ENCODE measurements at places on chromosomes 2 and 18. TPM values are rescaled to one million over a fixed set of nuclear protein-coding genes. Genes with fewer than 3 reads are reported as not detected.

Gene PPP1R1C
- total RNA-seq = not detected

Gene DSG4
- total RNA-seq = not detected

Gene STPG4
- total RNA-seq = 0.19 TPM

Gene ANKRD30BL
- 0.20 TPM for total RNA-seq

Gene CLEC4F
- total RNA-seq = not detected

Gene BCL11A
- 0.64 TPM for total RNA-seq

Gene CHRND
- total RNA-seq = not detected

Gene OTOS
- not detected for total RNA-seq

Gene CRYBA2
- total RNA-seq = not detected

Gene EGR4
- total RNA-seq = not detected

Gene TAF4B
- 7.5 TPM for total RNA-seq

Gene DAPL1
- total RNA-seq = not detected

Gene CABYR
- 3.6 TPM for total RNA-seq

Gene CTDSP1
- total RNA-seq = 174 TPM

Gene COL4A4
- total RNA-seq = not detected

Gene CPLX4
- total RNA-seq = not detected

Gene SCN2A
- not detected for total RNA-seq

Gene MC5R
- total RNA-seq = 0.17 TPM

Gene HOXD12
- total RNA-seq = not detected

Gene IGFBP5
- total RNA-seq = 0.14 TPM

GRCh38 chr2:46026431-46026830 lies 270.8 kb upstream of the EPAS1 start:
- DNase-seq = no peak

- DNase-seq = no peak
Measured at GRCh38 chr2:102106133-102106556, 36.4 kb upstream of the IL1R1 start.

- no peak for DNase-seq
Measured at GRCh38 chr2:240970816-240971215, 27.6 kb upstream of the SNED1 start.

DNA sequence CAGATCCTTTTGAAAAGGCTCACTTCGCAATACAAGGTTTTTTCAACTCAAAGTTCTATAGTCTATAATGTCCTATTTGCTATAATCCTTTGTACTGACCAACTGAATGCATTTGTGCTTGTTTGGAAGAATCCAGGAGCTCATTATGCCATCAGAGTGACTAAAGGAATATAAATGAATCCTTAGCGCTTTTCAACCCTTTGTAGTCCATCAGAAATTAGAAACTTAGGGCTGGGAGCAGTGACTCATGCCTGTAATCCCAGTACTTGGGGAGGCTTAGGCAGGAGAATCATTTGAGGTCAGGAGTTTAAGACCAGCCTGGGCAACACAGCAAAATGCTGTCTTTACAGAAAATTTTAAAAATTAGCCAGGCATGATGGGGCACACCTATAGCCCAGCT lies 330.2 kb upstream of the CHAC2 start:
- no peak for DNase-seq

DNA sequence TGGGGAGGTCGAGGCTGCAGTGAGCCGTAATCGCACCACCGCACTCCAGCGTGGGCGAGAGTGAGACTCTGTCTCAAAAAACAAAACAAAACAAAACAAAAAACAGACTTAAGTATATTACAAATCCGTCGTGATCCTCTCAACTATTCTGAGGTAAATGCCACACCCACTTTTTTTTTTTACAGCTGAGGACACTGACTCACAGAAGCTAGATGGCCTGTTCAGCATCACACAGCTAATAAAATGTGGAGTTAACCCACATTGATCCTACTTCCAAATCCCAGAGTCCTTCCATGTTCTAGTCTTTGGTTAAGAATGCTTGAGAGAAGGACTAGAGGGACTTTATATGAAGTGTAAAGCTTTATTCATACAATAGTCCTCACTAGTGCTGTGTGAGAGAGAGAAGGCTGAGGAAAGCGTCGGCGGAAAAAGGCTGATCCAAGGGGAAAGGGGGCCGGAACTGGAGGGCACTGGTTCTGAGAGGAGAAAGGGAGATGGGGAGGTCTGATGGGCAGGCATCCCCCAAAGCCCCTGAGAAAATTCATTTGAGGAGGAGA lies 627 bp downstream of the RNF25 start:
- DNase-seq = no peak

- DNase-seq = peak; percentile 39
Measured at GRCh38 chr18:55477499-55477859, 110.5 kb downstream of the TCF4 start.

DNA sequence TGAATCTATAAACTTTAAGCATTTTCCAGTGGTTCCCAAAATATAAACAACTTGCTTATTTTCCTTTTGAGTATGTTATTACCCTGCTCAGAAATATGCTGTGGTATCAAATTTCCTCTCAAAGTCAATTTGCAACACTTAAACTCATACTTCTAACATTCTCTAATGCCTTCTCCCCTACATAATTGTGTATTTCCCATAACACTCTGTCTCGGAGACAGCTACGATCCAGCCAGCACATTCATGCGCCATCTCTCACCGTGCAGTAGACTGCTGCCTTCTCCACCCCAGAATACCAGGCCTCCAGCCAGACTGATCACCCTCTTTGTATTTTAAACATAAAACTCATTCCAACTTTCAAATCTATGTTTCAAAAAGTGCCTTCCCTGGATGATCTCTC lies 41.8 kb downstream of the TIMM21 start:
- DNase-seq = no peak

GRCh38 chr2:184562532-184562931 lies 35.8 kb upstream of the ZNF804A start:
- no peak for DNase-seq

- no peak for DNase-seq
Measured at GRCh38 chr2:75499534-75499933, 61.2 kb downstream of the EVA1A start.

- DNase-seq = no peak
Measured at GRCh38 chr2:37550190-37550589, 121.3 kb downstream of the CDC42EP3 start.

- DNase-seq = no peak
Measured at GRCh38 chr2:208669394-208669793, 262.8 kb downstream of the PTH2R start.

GRCh38 chr2:230866756-230867523 lies 2.2 kb downstream of the ITM2C start:
- no peak for DNase-seq

GRCh38 chr2:14988600-14988999 lies 356.1 kb downstream of the LRATD1 start:
- DNase-seq = no peak

- peak; percentile 78 for DNase-seq
Measured at GRCh38 chr2:130370490-130370889, 14.6 kb downstream of the PTPN18 start.

DNA sequence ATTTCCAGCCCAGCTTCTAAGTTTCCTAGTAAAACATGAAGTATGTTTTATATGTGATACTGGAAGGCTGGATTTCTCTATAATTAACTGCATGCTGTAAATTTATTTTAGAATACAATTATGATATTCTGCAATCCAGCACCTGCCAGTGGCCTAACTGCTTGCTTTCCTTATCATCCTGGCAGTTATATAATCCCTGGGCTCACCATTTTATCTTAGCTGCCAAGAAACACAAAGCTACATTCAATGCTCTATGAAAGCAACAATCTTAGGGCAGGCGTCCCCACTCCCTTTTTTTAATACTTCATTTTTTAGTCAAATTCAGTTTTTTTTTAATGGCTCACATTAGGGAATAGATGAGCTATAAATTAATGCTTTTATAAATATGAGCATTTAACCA lies 38.4 kb upstream of the UBXN4 start:
- no peak for DNase-seq

GRCh38 chr2:6073191-6074088 lies 381.3 kb downstream of the SOX11 start:
- DNase-seq = no peak

DNA sequence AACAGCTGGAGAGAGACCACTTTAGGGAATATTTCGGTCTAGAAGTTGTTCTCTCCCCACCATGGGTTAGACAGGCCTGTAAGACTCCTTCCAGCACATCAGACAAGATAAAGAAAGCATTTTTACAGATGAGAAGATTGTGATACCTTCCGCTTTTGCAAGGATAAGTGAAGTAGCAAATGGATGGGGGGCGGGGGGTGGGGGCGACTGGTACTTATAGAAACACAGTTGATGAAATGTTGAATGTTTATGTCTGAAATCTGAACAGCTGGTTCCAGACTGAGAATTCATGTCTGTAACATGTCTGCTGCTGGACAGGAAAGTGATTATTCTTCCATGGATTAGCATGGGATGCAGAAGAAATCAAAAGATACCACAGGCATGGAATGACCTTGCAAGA lies 90.5 kb upstream of the FN1 start:
- no peak for DNase-seq

- DNase-seq = no peak
Measured at GRCh38 chr2:196473617-196474016, 165.9 kb upstream of the CCDC150 start.

DNA sequence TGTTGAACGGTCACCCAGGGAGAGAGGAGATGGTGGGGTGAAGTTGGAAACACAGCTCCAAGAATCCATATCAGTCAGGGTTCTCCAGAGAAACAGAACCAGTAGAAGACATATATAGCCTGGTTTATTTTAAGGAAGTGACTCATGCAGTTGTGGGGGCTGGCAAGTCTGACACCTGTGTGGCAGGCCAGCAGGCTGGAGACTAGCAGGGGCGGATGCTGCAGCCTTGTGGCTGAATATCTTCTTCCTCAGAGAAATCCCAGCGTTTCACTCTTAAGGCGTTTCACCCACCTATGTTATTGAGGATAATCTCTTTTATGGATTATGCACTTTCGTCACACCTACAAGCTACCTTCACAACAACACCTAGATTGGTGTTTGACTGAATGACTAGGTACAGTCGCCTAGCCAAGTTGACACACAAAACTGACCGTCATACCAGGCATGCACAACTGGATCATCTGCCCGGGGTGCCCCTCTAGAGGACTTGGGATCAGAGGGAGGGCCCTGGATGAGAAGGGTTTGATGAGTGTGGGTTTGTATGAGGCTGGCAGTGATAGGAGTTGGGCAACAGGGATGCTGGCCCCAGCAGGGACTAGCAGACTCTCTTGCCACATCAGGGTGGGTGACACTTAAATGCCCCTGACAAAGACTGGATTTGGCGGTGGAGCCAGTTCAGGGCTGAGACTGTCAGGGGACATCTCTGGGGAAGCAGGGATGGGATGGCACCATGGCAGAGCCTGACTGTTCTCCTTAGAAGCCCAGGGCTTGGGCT lies 23.4 kb downstream of the MROH2A start:
- DNase-seq = no peak

- no peak for DNase-seq
Measured at GRCh38 chr2:132977812-132978529, 308.0 kb upstream of the LYPD1 start.

GRCh38 chr2:236309669-236310029 lies 45.4 kb upstream of the ASB18 start:
- no peak for DNase-seq

- DNase-seq = no peak
Measured at GRCh38 chr2:239283288-239283945, 117.4 kb downstream of the HDAC4 start.

- DNase-seq = no peak
Measured at GRCh38 chr18:47969816-47970215, 39.4 kb upstream of the SMAD2 start.

DNA sequence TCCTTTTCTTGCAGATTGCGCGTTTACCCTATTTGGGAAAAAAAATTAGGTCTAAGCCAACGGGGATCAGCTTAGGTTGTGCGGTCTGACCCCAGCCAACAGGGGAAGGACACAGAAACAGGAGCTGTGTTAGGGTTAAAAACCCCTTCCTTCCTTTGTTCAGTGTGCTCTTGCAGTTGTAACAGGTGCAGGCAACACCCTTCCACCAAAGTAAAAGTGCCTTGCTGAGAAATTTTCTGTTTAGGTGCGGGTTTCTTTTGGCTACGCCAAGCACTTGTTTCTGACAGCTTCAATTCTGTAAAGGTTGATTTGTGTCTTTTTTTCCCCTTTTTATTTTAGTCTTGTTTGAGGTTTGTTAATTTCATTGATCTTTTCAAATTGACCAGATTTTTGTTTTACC lies 92.5 kb downstream of the PTPN4 start:
- DNase-seq = no peak

DNA sequence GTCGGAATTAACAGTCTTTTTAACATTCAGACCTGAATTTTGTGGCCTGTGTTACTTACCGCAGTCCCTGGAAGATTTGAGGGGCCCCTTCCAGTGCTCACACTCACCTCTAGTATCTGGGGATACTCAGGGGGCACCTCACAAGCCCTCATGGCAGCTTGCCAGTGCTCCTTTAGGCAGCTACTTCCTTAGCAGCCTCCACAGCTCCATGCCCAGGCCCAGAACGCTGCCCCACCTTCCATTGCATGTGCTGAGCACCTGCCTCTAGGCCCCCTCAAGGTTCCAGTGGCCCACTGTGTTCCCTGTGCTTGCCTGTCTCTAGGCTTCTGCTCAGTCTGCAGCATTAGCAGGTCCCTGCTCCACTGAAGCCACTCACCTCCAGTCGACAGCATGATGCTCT lies 30.0 kb upstream of the PLA2R1 start:
- no peak for DNase-seq

DNA sequence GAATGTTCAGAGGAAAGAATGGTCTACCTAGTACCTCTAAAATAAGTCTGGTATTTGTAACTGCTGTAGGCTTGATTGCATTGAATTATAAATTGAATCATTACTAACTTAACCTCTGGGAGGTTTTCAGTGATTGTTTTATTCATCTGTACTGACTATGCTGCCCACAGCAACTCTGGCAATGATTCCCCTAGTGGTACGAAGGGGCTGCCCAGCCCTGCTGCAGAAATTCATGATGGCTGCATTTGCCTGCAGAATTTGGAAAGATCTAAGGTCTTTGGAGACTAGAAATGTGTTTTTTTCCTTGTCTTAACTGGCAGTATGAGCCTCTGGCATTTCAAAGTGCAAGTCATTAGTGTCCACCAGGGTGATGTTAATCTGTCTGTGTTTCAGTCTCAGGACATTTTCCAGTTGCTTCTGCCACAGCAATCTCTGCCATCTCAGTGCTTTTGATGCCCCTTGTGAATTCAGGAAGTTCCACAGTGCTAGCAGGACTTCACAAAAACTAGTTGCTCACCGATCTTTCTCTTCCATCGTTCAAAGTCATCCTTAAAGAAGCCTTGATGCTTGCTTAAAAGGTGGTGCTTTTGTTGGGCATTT lies 13.4 kb upstream of the LRPPRC start:
- DNase-seq = no peak

DNA sequence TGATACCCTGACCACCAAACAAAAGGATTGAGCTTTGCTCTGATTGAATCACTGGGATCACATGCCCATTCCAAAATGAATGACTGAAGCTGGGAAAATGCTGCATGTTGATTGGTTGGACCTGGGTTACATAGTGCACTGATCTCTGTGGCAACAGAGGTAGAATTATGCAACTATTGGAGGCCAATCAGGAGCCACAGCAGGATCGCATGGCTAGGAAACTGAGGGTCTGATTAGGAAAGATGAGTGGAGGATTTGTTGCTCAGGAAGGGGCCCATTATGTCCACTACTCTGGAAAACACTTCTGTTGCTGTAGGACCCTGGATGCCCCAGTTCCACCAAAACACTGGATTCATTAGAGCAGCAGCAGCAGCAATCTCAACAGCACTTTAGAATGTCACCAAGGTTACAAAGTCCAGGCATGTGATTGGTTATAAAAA lies 25.9 kb upstream of the SGPP2 start:
- DNase-seq = no peak

GRCh38 chr2:237861875-237862527 lies 2.6 kb downstream of the RAMP1 start:
- no peak for DNase-seq

Data from activated naive CD8-positive, alpha-beta T cell treated with anti-CD3 and anti-CD28 coated beads, Interleukin-2, amount 10 ng/mL, durations not matched to agents 7 days and 5 days (primary cell).